ENCODE measurements at places on chromosomes 5 and 9. TPM values are rescaled to one million over a fixed set of nuclear protein-coding genes. Genes with fewer than 3 reads are reported as not detected.

TAF11L12 gene
- total RNA-seq, result not detected

DNA sequence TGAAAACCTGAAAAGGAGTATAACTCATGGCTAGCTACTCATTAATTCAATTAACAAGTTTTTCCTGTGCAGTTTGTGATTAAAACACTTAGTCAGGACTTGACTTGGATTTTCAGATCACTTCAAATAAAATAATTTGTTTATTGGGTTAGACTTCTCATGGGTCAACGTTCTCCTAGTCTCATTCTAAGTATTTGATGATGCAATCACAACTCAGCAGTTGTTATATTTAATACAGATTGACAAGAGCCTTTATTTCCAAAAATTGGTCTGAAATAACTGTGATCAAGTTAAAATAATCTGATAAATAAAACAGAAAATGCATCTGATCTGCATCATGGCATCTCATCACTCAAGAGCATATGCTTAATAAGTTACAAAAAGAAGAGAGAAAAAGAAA, 113.9 kb downstream of the FGF10 start:
- no peak for DNase-seq

ITGA1 gene
- total RNA-seq, result 13.8 TPM

GRCh38 chr5:82105457-82105856, 133.6 kb downstream of the ATG10 start:
- no peak for DNase-seq

RUSC2 gene
- total RNA-seq, result 26.4 TPM

GRCh38 chr5:16891033-16891432, 45.1 kb downstream of the MYO10 start:
- no peak for DNase-seq

DNA sequence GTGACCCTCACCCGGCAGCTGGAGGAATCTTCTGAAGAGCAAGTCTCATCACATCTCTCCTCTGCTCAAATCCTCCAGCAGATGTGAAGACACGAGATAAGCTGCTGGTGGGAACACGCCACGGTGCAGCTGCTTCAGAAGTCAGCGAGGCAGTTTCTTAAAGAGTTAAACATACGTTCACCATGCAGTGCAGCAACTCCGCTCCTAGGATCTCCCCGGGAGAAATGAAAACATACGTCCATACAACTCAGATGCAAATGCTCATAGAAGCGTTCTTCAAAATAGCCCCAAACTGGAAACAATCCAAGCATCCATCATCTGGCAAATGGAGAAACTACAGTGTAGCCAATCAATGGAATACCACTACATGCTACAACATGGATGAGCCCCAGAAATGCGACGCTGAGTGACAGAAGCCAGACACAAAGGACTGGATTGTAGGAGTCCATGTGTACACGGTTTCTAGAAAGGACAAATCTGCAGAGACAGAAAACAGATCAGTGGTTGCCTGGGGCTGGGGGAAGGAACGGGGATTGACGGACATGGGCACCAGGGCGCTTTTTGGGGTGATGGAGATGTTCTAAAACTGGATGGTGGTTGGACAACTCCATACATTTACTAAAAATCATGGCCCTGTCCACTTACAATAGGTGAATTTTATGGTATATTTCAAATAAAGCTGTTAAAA, 150.6 kb downstream of the COL23A1 start:
- no peak for DNase-seq

UNC13B gene
- total RNA-seq, result 17.7 TPM

GRCh38 chr5:37701868-37702267, 138.0 kb downstream of the GDNF start:
- no peak for DNase-seq

PCSK5 gene
- 18.7 TPM for total RNA-seq

AQP7 gene
- total RNA-seq, result 1.1 TPM

- DNase-seq, result no peak
Observed at GRCh38 chr9:89277043-89277442, 34.0 kb upstream of the CKS2 start.

GARIN3 gene
- not detected for total RNA-seq

DNA sequence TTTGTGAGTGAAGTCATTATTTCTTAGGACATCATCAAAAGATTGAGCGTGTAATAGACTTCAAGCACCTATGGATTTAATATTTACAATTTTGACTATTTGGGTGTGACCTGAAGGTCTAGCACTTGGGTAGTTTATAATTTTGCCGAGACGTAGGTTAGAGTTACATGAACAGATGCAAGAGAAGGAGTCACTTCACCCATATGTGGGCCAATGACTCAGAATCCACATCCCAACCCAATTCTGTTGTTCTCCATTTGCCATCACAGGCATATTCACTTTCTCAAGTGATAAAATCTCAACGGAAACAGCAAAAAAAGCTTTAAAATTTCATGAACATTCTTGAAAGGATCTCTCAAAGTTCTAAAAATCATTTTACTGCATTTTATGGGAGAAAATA, 12.1 kb upstream of the ERAP1 start:
- DNase-seq, result no peak

DNA sequence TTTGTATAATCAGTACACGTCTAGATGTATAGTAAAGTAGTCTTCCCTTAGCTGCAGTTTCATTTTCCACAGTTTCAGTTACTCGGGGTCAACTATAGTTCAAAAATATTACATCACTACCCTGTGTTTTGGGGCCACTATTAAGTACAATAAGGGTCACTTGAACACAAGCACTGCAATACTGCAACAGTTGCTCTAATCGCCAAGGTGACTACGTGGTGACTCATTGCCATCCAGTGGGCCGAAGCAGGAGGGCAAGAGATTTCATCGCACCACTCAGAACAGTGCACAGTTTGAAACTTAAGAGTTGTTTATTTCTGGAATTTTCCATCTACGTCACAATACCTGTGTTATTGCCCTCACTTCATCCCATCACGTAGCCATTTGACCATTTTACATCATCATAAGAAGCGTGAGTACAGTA, at the start of gene ARL14EPL:
Gene ARL14EPL (plus strand): TSS at position 379 of the 424 bp plus-strand sequence. CDS start 18,994 bp downstream, outside the sequence.
- DNase-seq, result no peak

SV2C gene
- 0.36 TPM for total RNA-seq

DNA sequence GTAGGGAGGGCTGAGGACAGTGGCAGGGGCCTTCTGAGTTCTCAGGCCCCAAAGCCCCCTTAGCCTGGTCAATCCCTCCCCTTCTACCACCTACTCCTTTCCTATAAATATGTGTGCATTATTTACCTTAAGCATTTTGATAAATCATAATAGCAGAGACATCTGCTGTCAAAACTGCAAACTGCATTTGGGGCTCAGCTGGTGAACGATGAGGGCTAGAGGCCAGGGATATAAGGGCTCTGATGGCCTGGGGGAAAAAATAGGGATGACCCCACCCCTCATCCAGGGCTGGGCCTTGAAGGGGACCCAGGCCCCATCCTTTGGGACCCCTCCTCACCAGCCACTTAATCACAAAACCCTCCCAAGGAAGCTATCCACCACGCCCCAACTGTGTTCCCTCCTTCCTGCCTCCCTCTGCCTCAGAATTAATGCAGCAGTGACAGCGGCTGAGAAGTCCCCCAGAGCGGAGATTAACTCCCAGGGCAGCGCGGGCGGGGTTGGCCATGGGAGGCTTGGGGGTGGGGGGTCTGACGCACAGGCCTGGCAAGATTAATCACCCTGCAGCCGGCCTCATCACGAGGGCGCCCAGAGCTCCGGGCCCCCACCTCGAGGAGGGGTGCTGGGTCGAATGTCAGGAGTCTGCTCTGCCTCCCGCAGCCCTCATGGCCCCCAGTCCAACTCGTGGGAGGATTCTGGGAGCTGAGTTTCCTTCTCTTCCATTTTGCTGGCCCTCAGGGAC, 42.1 kb downstream of the CXXC5 start:
- DNase-seq, result no peak

SURF6 gene
- 13.6 TPM for total RNA-seq

PCDHGA8 gene
- total RNA-seq, result 3.8 TPM

DNA sequence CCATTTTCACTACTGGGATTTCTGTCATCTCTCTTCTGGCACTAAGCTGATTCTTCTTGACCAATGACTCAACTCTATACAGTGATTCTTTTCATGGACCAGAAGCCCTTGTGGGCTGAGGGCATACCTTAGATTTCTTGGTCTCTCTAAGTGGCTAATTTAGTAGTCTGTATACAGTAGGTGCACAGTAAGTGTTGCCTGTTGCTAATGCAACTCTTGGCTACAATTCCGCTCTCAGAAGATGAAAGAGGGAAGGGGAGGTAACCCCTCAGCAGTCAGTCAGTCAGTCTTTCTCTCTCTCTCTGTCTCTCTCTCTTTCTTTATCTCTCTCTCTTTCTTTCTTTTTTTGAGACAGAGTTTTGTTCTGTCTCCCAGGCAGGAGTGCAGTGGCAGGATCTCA, 115.1 kb upstream of the PANK3 start:
- no peak for DNase-seq

HAVCR2 gene
- 2.9 TPM for total RNA-seq

SPINK7 gene
- total RNA-seq, result not detected

- no peak for DNase-seq
Observed at GRCh38 chr9:11779971-11780370, 913.2 kb upstream of the TYRP1 start.

DNA sequence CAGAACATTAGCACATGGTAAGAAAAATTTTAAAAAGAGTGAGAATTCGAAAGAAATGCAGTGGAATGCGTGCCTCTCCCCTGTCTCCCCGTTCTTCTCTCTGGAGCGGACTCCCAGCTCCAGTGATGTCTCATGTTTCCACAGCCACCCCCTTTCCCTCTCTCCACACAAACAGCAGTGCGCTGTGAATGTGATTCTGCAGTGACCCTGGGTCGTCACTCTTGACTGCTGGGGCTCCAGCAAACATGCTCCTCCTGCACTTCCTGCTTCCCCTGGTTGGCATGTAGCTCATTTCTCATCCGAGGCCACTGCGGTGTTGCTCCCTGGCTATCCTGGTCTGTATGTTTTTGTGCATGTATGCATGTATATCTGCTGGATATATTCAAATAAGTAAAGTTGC, 13.3 kb downstream of the PHF2 start:
- DNase-seq, result no peak

DNA sequence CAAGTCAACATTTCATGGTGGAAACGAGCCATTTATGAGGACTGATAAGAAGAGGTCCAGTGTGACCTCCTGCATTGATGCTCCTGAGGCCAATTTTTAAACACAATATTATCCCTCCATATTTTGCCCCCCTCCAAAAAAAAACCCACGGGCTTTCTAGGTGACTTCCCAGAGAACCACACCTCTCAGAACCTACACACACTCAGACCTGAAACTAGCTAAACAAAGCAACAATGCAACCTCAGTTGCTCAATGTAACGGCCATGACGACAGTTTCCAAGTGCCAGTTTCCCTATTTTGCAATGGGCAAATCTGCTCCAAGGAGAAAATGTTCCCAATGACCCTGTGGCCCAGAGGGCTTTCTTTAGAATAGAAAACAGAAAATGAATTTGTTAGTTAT, 3.5 kb downstream of the NRG2 start:
- DNase-seq, result no peak

GRCh38 chr5:136128481-136128880, 4.2 kb upstream of the SMAD5 start:
- no peak for DNase-seq

DNA sequence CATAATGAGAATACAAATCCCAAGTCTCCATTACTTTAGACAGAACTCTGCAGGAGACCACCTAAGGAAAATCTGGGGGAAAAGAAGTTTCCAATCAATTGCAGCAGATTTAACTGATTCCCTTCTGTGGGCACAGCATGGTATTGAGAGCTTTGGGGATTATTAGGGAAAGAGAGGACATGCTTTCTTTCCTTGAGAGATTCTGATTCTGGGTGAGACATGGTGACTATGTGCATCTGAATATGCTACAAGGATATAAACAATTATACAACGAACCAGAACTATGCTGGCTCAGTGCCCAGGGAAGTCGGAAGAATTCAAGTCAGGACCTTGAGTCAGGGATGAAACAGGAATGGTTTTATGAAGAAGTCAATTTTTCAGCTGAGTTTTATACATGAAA, 183.7 kb downstream of the PDE4D start:
- DNase-seq, result no peak

DNA sequence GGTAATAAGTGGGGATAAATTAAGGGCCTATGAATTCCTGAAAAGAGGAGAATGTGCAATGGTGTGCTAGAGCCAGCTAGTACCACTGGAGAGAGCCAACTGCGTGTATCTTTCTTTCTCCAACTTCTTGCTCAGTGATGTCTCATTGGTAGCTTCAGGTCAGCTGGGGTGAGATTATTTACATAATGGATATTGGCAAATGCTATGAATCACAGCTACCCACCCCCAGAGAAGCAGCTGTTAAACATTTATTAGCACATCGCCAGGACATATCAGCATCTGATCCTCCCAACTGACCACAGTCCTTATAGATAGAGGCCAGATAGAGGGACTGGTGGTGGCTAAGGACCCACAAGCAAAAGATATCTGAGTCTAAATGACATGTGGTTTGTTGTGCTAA, 421.3 kb downstream of the ACTL7B start:
- DNase-seq, result no peak

DNA sequence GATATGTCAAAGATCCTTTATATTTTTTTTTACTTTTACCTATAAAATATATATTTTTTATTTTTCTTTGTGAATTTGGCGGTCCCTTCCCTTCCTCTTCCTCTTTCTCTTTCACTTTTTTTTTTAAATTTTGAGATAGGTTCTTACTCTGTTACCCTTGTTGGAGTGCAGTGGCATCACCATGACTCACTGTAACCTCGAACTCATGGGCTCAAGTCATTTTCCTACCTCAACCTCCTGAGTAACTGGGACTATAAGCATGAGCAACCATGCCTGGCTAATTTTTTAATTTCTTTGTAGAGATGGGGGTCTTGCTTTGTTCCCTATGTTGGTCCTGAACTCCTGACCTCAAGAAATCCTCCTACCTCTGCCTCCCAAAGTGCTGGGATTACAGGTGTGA, 258.0 kb upstream of the CLINT1 start:
- DNase-seq, result no peak

GRCh38 chr9:130129432-130130061, 42.7 kb upstream of the NCS1 start:
- no peak for DNase-seq

DNA sequence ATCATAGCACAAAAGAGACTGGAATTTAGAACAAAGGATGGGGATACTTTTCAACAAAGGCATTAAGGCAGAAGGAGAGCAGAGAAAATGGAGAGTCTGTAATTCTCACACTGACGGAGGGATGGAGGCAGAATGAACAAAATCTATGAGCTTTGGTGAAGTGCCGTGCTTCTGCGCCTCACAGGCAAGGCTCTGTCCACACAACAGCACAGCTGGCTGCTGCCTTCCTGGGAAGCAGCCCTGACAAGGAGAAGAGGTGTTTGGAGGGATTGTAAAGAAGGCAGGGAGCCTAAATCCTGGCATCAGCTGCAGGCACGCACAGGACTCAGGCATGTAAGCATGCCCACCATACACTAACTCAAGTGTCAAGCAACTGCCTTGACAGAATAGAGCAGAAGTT, 485.2 kb upstream of the KIF2A start:
- DNase-seq, result no peak
